ENCODE measurements at places on chromosomes 3 and 15. TPM values are rescaled to one million over a fixed set of nuclear protein-coding genes. Genes with fewer than 3 reads are reported as not detected.

DNA sequence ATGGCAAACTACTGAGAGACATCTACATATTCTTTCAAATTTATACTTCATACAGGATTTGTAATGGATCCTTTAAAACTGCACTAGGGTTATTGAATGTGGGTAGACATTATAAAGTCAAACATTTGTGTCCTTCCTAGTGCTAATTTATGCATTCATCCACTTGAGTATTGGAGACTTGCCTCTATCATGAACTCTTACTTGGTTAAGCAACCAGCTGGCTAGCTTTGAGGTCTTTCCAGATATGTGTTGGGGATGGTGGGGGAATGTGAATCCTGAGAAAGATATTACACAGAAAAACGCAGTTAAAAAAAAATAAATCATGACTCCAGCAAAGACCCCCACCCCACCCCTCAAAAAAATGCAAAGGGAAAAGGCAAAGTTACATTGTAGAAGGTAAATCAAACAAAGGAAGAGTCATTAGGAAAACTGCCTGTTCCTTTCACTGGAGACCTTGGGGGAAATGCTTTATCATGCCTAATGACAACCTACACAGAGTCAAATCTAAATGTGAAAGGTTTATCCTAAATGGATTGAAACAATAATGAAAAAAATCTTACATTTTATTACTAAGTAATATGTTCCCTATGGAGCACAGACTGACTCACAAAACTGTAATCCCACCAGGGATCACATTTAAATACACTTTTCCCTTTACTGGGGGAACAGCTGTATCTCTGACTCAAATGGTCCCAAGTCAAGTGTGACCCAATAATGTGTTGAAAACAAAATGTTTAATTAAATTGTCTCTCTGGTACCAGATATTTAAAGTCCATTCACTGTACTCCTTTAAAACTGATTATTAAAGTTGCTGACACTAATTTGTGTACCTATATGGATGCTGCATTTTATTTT, 522.3 kb downstream of the ROBO1 start:
- no peak for DNase-seq

DNA sequence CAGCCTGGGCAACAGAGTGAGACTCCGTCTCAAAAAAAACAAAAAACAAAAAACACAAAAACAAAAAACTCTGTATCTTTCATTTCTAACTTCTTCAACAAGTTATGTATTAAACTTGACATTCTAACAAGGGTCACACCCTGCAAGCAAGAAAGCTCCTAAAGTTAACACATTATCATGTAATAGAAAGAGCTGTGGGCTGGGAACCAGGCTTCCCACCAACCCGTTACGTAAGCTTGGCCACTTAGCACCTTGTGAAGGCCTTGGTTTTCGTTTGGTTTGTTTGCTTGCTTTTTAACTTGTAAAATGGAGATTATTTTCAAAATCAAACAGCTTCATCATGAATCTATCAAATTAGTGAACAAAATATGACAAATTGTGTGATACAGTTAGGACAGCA, 47.0 kb downstream of the HEG1 start:
- DNase-seq = no peak

DNA sequence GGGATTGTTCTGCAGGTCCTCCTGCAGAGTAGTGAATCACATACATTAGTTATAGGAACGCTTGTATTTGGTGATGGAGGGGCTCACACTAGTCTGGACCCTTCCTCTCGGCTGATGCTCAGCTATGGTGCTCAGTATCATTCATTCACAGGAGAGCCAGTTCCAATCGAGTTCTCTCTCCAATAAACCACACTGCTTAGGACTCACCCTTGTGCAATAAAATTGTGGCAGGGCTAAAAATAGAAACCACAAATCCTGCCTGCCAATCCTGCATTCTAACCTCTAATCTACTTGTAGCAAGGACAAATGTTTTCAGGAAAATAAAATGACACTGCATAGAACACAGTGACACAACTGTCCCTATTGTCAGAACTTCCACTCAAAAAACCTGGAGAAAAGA, 138.4 kb upstream of the TBL1XR1 start:
- no peak for DNase-seq

The EPB42 gene
- total RNA-seq = not detected

The CSTA gene
- total RNA-seq = not detected
